ENCODE measurements at places on chromosomes 5 and 9. TPM values are rescaled to one million over a fixed set of nuclear protein-coding genes. Genes with fewer than 3 reads are reported as not detected.

Gene EPB41L4B
- not detected for total RNA-seq

Gene LHX3
- total RNA-seq, result 0.10 TPM

Gene PCDHB15
- not detected for total RNA-seq

Gene PCDHGB1
- total RNA-seq, result 0.13 TPM
